ENCODE measurements at places on chromosomes 7 and 10.

- DNase-seq, result no peak
These were observed 149.2 kb downstream of the REEP3 start for GRCh38 chr10:63670291-63670898.

DNA sequence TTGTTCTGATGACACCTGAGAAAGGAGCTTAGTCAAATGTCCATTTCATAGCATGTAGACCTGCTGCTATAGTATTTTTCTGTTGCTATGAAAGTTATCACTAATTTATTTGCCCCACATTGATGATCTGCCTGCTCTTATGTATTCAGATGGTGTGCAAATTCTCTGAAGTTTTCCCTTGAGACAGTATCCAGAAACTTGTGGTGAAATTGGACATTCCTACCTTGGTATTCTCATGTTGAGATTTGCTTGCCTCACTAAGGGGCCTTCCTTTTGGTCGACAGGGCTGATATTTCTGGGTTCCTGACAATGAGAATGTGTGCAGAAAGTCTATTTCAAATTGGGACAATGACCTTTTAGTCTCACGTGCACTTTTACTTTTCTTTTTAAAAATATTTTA is 253.2 kb upstream of the FZD8 start:
- no peak for DNase-seq

DNA sequence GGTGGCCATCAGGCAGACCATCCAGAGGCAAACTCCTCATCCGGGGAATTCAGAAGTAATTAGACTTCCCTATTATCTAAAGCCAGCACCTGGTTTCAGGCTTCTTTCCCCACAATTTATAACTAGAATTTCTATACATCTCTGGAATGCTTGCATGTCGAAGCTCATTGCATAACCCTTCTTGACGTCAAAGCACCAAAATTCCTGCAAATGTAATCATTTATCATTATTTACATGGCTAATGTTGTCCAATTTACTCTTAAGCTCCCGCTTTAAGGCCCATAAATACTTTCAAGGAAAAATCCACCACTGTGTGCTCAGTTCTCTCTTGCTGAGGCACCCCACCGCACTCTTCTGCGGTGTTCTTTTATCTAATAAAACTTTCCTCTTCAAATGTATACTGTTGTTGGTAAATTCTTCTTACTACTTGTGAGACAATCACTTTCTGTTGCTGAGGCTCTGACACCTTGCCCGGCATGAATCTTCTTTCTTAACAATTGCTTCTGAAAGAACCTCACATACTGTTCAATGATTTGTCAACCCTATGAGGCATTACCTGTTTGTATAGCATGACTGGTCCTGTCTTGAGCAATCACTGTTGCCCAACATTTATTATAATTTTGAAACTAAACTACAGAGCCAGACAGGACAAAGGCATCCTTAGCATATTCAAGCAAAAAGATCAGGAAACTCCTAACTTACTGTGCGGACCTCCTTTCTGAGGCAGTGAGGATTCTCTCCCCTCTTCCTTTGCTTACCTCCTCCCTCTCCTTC is 17.4 kb upstream of the GPR141 start:
- DNase-seq, result no peak

DNA sequence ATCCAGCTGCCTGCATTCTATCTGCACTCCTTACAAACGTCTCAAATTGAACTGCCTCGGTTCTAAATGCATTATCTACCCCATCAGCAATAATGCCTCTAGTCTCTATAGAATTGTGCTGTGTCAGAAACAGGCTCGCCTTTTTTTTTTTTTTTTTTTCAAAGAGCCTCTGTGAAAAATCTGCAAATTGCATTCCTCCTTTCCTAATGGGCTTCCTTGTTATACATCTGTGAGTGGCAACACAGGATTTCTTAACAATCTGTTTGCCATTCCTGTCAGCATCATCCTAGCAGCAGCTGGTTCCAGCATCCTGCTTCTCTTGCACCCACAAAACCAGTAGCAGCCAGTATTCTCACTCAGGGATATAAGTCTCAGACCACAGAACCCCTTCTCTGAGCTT is 413.5 kb upstream of the SEMA3D start:
- no peak for DNase-seq

DNA sequence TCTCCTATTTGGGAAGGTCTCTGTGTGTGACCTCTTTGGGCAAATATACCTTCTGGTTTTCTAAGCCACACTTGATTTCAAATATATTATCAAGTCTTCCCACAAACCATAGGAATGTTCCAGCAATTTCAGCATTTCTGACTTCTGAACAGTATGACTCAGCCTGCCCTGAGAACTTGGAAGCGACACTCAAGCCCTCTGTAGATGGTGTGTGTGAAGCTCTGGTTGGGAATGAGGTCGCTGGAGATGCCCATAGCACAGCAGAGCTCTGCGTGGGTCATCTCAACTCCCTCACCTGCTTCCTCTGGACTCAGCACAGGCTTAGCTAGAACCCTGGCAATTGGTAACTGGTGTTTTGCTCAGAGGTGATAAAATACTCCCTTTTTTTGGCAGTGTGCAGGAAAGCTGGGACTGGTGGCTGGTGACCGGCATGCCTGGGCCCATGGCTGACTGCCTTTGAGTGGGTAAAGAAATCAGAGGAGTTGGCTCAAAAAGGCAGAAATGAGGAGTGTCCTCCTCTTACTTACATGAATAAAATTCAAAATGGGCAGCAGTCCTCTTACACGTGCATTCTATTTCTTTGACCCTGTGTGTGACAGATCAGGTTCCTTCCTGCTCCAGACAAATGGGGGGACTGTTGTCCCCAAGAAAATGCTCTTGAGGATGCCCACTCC is 87.5 kb upstream of the NRP1 start:
- DNase-seq, result no peak

GRCh38 chr7:158329014-158329610 is 258.5 kb downstream of the PTPRN2 start:
- no peak for DNase-seq

DNA sequence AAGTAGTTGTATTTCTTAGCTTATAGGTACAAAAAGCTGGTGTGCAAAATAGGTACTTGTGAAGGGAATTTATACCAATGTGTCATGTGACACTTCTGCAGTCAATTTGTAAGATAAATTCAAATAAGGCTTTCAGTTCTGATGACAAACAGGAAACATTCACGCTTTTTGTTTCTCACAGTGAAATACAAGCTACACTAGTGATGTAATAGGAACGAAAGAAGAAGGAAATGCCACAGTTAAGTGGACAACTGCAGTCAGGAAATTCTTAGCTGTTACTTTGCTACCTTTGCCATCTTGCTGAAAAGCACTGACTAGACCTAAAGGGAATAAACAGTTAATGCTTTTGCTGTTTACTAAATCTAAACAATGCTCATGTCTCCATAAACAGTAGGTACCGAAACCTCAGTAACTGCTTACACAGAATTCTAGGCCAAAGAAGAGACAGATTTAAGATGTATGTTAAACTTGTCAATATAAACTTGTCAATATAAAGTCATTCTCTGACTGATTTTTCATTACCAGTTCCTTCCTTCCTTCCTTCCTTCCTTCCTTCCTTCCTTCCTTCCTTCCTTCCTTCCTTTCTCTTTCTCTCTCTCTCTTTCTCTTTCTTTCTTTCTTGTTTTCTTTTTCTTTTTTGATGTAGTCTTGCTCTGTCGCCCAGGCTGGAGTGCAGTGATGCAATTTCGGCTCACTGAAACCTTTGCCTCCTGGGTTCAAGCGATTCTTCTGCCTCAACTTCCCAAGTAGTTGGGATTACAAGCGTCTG is 10.1 kb downstream of the OTUD1 start:
- no peak for DNase-seq

DNA sequence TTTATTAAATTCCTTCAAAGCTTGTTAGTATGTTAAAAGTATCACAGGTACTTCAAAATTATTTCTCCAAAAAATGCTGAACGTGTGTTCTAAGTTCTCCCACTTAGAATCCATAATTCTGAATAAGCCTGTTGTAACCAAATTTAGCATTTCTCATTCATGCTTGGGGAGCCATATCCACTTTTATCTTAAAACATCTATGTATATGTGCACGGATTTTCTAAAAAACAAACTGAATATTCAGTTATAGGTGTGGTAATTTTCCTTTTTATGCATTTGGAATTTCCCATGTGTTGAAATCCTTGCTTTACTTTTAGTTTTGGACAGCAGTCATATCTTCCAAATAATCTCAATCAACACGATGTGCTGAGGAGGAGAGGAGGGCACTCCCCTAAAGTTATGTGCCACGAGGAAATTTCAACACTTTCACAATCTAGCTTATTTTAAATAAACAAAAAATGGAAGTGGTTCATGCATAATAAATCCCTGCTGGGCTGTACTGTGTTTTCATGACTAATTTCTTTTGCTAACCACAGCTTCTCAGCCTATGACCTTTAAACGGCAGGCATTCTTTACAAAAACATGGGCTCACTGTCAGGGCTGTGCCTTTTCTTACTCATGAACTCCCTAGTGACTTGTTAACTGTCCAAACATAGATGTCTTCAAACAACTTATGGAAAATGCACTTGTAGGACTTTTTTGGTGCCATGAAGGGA is 380.3 kb upstream of the SEMA3C start:
- no peak for DNase-seq

DNA sequence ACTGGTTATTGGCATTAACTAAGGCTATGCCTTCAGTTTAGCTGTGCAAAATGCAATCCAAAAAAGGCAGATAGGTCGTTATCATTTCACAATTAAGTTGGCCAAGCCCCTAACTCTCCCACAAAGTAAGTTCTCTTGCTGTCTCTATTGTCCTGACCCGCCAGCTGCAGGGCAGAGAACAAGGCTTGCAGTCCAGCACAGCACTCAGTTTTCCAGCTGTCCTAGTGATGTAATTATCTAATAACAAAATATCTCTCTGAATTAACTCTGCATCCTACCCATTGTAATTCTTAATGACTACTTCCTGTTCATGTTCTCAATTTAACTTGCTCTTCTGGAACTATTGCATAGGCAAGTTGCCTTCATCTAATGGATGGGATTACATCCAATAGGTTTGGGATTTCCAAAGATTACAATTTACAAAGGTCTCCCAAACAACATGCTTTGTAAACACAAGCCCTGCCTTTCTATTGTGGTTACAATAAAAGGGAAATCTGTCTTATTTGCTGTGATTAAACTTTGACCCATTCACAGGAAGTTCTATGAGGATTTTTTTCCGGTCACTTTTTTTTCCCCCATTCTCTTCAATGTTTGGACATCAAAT is 55.2 kb downstream of the CDK6 start:
- DNase-seq, result no peak

Data from activated CD4-positive, alpha-beta T cell treated with anti-CD3 and anti-CD28 coated beads, Interleukin-2, amount 50 U/mL, for 48 hours (primary cell).